GM12891 (cell line): ENCODE measurements at places on chromosomes 6 and 20.

DNA sequence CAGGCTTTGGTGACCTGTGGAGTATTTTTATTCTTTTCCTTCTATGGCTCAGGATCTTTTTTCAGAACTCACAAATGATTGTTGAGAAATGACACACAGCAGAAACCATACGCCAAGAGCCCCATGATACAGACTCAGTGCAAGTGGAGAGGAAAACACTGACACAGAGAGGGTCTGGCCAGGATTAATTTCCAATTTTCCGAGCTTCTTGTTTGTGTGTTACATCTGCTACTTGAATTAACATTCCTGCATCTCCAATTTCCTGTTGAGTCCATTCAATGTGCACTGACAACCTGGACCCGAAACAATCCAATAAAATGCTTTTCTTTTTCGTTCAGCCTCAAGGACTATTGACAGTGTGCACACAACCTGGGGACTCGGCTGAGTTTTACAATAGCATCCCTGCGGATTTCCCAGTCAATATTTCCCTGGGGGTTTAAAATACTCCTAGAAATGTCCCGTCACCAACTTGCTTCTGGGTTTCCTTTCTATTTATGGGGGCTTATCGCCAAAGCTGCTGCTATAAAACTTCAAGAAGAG is 4.9 kb upstream of the MLN start:
- DNase-seq: no peak

DNA sequence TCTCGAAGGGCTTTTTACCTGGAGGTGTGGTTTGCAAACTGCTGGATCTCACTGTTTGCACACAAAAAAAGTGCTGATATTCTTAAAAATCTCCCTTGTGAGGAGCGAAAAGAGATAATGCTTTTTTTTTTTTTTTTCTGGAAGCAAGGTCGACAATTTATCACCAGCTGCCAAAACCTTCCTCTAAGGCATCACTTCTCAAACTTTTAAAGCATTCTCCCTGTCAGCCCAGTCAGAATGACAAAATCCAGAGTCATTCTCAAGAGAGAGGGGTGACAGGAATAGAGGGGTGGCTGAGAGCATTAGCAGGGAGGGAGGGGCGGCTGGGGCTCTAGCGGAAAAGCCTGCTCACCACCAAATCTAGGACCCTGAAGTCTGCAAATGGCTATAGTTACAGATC is 137.2 kb upstream of the ARMC2 start:
- DNase-seq: no peak

GRCh38 chr6:42224222-42225028 is 6.8 kb upstream of the MRPS10 start:
- no peak for DNase-seq

DNA sequence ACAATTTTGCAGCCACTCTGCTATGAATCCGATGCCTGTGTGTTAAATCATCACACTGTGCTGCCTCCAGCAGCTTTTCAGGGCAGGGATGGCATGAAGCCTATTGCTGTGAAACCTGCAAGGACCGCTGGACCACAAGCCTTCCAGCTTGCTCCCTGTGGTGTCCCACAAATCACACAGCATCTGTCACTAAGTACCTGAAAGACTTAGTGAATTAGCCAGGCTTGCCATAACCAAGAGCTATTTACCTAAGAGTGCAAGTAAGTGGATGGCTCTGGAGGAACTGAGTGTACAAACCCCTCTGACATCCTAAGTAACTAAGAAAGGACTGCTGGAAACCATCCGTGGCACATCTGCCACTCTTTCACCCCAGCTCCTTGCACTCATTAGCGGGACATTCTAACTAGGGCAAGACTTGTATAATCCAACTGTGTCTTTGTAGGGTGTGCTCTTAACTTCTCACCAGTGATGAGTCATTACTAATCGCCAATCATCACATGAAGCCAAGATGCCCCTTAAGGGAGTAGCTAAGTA is 34.7 kb downstream of the FOXQ1 start:
- no peak for DNase-seq

- DNase-seq: no peak
Measured at GRCh38 chr6:15504581-15505350, 158.1 kb downstream of the DTNBP1 start.

DNA sequence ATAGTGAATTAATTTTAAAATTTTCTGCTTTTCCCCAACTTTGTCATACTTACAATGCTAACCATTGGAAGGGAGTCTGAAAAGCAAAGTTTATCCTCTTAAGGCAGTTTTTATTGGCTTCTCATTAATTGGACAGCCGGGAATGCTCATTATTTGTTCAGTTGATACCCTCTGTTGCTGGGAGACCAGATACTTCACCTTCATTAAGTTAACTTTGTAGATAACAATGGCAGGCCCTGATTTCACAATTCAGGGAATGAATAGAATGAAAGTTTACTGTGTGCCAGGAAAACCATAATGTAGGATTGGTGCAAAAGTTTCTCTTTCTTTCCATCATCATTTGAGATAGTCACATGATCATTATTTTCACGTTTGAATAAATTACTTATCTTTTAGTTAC is 49.0 kb downstream of the COL19A1 start:
- no peak for DNase-seq

GRCh38 chr20:35021063-35021462 is 65.4 kb downstream of the MYH7B start:
- no peak for DNase-seq

DNA sequence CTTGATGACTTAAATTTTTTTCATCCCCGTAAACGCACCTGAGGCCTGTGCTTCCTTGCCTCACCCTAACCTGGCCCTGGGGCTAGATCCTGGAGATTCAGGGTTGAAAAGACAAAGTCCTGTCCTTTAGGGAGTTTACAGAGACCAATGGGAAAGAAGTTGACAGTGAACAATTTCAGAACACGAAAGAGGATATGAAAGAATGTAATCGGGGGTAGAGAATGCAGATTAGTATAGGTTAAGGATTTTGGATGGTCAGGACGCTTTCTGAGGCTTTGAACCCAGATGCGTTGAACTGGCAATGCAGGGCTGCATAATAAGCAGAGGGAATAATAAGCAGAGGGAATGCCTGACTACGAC is 1.7 kb upstream of the FBXO5 start:
- DNase-seq: no peak

DNA sequence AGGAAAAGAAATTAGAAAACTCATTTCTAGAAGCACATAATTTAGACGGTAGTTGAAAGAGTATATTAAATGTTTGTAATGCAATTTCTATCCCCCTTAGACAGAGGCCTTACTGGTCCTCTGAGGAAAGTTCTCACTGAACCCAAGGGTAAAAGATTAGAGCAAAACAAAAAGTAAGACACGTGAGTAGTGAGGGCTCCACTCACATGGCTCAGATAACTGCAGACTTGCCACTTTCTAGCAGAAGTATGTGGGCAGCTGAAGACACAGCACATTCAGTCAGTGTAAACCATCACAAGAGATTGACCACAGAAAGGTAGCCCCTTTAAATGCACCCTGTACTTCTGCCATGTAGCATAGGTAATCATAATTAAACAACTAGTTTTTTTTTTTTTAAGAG is 193.8 kb downstream of the BTBD9 start:
- no peak for DNase-seq

DNA sequence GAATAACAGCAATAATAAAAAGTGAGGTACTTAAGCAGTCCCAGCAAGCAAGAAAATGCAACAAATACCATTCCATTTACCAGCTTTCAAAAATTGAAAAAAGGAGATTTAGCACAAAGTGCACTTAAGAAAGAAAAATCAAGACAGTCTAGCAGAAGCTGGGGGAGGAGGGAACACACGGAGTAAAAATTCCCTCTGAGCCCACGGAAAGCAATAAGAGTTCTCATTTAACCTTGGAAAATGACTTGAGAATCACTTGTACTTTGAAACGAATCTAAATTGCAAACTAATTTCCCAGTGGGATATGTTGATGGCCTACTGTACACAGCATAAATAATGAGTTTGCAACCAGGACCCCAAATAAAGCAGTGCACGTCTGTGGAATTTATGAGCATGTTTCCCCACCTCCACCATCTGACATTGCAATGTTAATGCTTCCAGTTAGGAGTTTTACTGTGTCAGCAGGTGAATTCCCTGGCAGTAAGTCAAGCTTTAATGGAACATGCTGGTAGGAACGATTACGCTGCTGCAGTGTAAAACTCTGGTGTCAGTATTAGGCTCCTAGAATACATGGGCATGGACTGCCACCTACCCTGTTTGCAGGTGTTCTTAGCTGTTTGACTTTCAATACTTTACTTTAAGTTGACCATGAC is 386.8 kb downstream of the HDGFL1 start:
- no peak for DNase-seq

GRCh38 chr6:38322138-38322537 is 317.6 kb downstream of the BTBD9 start:
- DNase-seq: no peak

- no peak for DNase-seq
Measured at GRCh38 chr6:33170176-33171015, 21.9 kb downstream of the COL11A2 start.

- DNase-seq: no peak
Measured at GRCh38 chr6:13870214-13870830, 54.4 kb upstream of the RNF182 start.

DNA sequence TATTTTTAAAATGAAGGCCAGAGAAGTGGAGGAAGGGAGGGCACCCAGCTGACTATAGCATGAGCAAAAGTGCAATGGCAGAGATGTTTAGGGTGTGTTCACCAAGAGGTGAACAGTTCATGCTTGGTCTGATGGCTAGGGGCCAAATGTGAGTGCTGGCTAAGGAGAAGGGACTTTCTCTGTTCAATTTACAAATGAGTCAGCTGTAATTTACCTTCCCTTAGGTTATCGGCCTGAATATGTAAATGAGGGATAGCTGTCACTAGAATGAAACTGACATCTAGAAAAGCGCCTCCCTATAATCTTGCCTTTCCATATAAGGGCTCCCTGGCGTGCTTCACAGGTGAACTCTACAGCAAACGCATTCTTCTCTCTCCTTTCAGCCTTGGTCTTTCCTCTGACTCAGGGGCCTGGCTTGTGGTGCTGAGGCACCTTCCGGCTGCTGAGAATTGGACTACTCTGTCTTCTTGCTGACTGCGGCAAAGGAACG is 114.7 kb upstream of the BACH2 start:
- DNase-seq: no peak

GRCh38 chr6:37260444-37260843 is 2.5 kb upstream of the TMEM217 start:
- no peak for DNase-seq

DNA sequence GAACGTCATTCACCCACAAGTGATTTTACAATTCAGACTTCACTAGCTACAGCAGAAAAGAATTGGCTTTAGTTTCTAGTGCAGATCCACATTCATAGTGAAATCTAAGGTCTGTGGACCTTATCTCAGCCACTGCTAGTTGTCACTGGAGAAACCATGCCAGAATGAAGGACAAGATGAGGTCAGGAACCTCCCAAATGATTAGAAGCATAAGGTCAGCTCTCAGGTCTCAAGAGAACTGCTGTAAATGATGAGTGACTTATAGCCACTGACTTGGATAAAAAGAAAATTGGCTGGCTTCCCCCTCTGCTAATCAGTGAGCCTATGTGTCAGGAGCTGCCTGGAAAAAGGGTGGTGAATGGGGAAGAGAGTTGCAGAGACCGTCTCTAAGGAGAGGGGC is 265.3 kb upstream of the BMP2 start:
- no peak for DNase-seq

DNA sequence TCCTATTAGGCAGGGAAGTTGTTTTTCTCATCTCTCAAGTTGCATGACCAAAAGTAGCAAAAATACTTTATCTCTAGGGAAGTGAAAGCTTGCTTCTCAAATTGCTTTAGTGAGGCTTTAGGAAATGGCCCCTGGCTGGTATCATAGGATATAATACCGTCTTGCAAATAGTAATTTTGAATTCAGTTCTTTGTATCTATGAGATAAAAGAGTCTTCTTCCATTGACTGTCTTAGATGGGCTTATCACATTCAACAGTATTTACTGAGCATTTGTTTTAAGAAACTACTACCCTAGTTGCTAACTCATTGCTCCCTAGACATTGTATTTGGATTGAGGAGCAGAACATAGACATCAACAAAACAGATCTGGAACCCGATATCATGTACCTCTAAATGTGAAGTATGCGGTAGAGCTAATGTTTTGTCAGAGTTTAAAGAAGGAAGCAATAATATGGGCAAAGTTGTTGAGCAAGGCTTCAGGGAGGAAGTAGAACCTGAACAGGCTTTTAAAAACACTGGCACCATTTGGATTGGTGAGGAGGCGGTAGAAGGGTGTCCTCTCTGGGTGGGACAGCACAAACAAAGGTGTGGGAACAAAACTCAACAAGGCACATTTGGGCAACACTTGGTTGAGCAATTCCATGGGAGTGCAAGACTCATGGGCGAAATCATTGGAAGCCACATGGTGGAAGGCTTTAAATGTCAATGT is 101.5 kb downstream of the SGK1 start:
- DNase-seq: no peak

DNA sequence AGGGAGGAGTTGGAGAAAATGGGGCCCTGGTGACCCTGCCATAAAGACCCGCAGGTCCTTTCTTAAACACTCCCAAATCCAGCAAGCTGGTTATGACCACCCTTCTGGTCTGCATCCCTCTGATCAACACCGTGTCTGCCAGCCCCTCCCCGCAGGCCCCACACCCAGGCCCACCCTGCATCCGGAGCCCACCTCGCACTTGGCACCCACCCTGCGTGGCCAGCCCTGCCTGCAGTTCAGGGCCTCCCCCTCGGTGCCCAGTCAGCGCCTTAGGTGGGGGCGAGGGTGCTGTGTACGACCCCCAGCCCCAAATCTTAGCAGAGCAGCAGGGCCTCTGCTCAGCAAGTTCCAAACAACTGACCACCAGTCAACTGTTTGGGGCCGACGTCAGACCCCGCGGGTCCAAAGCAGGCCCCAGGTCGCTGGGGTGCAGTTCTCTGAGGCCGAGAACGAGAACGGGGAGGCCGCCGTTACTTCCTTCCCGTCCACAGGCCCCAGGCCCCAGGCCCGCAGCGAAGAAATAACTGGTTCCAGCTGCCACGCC is 1.2 kb downstream of the ACSS1 start:
- DNase-seq: peak; percentile 52

- no peak for DNase-seq
Measured at GRCh38 chr6:157240059-157240959, 83.0 kb downstream of the TMEM242 start.

DNA sequence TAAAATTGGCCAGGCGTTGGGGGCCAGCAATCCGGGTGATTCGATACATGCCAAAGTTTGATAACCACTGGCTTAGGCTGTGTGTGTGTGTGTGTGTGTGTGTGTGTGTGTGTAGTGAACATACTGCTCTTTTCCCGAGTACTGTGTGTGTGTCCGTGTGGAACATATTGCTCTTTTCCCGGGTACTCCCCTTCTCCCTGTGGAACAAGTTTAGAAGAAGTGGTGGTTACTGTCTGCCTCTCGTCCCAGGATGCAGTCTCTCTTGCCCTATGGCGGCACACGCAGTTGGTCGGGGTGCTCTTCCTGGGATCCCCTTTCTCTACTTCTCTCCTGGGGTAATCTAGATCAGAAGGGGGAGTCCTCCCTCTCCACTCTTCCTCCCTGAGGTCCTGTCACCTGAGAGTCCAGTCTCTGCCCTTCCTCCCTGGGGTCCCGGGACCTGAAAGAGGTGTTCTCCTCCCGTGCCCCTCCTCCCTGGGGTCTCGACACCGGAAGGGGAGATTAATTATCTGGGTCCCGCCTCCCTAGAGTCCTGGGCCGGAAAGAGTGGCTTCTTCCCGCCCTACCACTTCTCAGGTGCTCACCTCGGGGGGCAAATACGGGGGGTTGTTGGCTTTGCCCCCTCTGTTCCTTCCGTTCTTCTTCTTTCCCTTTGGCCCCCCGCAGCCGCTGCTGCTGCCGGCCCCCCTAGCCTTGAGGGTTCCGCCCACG is 516 bp downstream of the GTPBP2 start:
- DNase-seq: peak; percentile 56
